ENCODE measurements at places on chromosomes 1 and 21.

- no peak for DNase-seq
These were observed 60.6 kb upstream of the COL6A1 start for GRCh38 chr21:45920824-45921600.

DNA sequence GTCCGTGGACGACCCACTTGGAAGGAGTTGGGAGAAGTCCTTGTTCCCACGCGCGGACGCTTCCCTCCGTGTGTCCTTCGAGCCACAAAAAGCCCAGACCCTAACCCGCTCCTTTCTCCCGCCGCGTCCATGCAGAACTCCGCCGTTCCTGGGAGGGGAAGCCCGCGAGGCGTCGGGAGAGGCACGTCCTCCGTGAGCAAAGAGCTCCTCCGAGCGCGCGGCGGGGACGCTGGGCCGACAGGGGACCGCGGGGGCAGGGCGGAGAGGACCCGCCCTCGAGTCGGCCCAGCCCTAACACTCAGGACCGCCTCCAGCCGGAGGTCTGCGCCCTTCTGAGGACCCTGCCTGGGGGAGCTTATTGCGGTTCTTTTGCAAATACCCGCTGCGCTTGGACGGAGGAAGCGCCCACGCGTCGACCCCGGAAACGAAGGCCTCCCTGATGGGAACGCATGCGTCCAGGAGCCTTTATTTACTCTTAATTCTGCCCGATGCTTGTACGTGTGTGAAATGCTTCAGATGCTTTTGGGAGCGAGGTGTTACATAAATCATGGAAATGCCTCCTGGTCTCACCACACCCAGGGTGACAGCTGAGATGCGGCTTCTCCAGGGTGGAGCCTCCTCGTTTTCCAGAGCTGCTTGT lies 32.4 kb downstream of the PRMT2 start:
- DNase-seq = no peak

DNA sequence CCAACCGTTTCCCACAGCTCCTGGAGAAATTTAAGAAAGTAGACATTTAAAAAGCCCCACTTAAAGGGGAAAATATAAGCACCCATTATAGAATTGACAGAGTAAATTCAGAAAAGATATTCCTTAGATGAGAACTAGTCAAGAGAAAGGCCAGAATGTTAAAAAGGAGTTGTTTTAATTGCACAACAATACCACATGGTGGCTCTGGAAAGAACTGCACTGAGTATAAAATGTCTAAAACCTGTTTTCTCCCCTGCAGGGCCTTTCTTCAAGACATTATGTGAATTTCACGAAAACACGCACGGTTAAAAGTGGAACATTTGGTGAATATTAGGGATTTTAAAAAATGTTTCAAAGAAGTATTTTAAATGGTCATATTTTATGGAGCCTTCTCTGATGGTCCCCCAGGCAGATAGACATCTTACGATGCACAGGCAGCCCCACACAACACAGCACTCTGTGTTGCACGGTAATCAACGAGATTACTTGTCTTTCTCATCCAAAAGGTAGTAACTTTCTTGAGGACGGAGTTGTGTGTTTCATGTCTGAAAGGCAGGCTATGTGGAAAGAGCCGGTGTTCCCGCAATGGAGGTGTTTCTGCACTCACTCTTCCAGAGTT lies 101.9 kb downstream of the PRRX1 start:
- no peak for DNase-seq

DNA sequence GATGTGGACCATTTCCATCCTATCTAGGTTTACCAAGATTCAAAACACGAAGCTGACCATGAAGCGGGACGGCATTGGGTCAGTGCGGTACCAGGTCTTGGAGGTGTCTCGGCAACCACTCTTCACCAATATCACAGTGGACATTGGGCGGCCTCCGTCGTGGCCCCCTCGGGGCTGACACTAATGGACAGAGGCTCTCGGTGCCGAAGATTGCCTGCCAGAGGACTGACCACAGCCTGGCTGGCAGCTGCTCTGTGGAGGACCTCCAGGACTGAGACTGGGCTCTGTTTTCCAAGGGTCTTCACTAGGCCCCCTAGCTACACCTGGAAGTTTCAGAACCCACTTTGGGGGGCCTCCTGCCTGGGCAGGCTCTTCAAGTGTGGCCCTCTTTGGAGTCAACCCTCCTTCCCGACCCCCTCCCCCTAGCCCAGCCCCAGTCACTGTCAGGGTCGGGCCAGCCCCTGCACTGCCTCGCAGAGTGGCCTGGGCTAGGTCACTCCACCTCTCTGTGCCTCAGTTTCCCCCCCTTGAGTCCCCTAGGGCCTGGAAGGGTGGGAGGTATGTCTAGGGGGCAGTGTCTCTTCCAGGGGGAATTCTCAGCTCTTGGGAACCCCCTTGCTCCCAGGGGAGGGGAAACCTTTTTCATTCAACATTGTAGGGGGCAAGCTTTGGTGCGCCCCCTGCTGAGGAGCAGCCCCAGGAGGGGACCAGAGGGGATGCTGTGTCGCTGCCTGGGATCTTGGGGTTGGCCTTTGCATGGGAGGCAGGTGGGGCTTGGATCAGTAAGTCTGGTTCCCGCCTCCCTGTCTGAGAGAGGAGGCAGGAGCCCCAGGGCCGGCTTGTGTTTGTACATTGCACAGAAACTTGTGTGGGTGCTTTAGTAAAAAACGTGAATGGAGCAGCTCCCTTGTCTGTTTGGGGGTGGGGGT lies 864 bp upstream of the CCDC24 start:
- no peak for DNase-seq

- DNase-seq = no peak
These were observed 3.6 kb downstream of the RGS1 start for GRCh38 chr1:192579010-192579738.

- no peak for DNase-seq
These were observed 45.4 kb upstream of the POFUT2 start for GRCh38 chr21:45332981-45333582.

- no peak for DNase-seq
These were observed 382.0 kb upstream of the PROX1 start for GRCh38 chr1:213605732-213606131.

- no peak for DNase-seq
These were observed at the start of gene ZBTB8B for GRCh38 chr1:32464716-32465577. ZBTB8B (plus strand) TSS chr1:32465072; CDS start chr1:32470625, 5,553 bp downstream.

DNA sequence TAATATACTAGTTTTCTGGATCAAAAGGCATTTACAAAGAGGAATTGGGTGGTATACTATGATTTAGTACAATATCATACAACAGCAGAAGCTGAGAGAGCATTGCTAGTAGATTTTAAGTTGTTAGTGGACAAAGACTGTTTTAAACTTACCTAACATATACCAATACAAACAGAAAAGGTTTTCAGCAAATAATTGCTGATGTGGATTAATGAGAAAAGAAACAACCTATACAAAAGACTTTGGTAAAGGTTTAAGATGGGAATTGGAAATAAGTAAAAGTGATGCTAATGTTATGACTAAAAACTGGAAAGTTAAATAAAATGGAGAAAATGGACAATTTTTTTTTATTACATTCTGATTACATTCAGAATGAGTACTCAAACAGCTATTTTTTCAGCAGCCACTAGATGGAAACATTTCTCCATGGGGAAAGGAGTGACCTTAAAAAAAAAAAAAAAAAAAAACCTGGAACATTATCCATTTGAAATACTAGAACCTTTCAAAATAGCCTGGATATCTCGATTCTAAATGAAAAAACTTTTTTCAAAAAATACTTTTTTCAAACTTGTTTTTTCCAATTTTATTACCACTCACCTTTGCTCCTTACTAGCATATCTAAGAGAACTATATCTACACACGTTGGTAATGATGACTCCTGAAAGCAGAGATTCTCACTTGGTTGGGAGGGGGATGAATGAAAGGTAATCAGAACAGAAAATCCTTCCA lies 55.4 kb downstream of the EPRS1 start:
- DNase-seq = no peak

DNA sequence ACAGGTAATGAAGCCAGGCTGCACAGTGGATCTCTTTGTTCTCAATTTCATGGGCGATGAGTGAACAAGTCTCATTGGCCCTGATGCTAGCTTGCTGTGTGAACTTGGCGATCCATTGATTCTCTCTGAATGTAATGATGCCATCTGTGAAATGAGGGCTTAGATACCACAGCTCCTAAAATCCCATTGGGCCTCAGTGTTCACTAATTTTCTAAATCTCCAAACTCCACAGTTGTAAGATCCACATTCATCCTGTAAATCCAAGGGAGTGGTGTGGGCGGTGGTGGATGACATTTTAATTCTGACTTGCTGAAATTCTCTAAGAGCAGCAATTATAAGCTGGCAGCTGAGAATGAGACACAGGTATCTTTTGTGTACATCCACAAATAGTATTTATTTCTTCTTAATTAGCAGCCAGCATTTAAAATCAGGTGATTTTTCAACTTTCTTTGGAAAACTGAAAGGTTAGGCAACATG lies 9.6 kb upstream of the ACTL8 start:
- no peak for DNase-seq

DNA sequence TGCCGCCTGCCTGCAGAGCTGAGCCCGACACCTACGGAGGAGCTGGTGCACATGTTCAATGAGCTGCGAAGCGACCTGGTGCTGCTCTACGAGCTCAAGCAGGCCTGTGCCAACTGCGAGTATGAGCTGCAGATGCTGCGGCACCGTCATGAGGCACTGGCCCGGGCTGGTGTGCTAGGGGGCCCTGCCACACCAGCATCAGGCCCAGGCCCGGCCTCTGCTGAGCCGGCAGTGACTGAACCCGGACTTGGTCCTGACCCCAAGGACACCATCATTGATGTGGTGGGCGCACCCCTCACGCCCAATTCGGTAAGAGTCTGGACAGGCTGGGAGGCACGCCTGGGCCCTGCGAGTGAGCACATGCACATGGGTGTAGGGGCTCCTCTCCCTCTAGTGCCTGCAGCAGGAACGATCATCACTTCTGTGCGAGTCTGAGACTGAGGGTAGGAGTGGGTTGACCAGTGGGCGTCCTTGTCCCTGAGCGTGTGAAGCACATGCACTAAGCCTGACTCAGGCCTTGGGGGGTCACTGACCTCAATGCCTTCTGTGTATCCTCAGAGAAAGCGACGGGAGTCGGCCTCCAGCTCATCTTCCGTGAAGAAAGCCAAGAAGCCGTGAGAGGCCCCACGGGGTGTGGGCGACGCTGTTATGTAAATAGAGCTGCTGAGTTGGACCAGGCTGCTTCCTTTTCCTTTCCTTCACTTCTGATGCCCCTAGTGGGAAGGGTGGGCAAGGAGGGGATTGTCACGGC lies 6.9 kb downstream of the DMAP1 start:
- no peak for DNase-seq

GRCh38 chr1:154141240-154141639 lies 13.6 kb downstream of the NUP210L start:
- DNase-seq = no peak

GRCh38 chr1:91872000-91872399 lies 14.0 kb downstream of the TGFBR3 start:
- no peak for DNase-seq

DNA sequence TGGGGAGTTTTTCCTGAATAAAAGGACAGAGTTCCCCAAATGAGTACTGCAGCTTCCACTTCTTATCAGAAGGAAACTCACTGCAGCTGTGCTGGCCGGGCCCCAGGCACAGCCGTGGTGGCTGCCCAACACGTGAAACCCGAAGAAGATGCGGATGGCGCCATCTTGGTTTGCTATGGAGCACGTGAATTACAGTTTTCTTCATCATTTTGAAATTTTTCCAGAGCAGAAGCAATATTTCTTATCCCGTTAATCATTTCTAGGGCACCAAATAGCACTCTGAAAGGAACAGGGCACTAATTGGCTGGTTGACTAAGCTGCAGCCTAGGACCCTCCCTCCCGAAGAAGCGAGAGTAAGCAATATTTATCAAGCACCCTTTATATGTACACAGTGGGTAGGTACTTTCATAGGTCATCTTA lies 63.2 kb upstream of the EPS8L3 start:
- DNase-seq = no peak

- DNase-seq = no peak
These were observed 21.3 kb downstream of the CCDC30 start for GRCh38 chr1:42484382-42484781.

DNA sequence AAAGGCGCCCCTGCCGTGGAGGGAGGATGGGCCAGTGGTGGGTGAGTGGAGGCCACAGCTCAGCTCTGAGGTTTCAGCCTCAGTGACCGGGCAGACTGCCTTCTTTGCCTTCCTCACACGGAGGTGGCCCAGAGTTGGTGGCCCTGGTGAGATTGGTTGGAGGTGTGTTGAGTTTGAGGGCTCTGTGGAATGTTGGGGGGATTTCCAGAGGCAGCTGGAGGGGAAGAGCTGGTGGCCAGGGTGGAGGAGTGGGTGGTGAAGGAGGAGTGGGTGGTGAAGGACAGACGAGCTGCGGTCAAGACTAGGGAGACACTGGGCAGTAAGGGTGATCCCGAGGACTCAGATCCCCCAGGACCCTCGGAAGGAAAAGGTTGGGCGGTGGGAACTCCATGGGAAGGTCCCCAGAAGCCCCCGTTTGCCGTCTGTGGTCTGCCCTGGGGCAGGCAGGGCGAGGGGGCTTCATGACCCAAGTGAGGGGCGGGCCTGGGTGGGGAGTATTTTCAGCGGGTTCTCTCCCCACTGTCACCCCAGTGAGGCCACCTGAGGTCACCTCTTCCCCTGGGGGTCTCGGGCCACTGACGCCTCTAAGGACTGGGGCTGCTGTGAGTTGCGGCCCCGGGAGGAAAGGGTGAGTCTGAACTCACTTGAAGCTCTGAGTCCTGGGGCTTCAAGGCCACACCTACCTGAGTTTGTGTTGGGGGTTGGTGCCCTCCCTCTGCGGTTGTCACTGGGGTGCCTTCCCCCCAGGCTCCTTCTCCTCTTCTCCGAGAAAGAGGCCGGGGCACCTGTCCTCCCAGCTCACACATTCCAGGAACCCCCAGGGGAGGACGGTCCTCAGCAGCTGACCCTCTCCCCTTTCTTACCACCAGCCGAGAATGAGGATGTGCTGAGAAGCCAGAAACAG lies 22.7 kb upstream of the PIK3CD start:
- DNase-seq = no peak

- no peak for DNase-seq
These were observed 10.7 kb downstream of the MACF1 start for GRCh38 chr1:39214998-39215873.

DNA sequence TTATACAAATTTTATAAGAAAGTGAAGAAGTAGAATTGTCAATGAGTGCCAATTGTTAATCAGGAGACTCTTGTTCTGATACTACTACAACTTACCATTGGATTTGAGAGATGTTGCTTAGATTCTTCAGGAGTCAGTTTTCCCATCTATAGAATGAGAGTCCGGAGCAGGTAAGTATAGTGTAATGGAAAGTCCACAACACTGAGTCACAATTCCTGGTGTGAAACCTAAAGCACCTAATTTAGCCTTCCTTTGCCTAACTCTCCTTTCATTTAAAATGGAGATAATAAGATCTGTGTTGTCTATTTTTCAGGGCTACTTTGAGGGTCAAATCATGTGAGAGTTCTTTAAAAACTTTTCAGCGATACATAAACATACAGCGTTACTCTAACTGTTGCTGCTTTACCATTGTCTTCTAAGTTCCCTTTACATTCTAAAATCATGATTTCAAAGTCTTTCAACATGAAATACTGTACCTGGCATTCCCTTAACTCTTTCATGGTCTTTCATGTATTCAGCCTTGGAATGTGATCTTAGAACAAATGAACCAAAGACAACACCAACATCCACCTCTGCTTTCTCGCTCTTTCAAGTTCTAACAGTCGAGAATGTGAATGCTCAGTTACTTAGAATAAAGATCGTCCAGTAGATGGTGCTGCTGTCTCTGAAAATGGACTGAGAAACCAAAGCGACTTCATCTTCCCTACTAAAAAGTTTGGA lies 90.9 kb downstream of the SLC30A10 start:
- DNase-seq = no peak

GRCh38 chr1:162200096-162200847 lies 130.8 kb downstream of the NOS1AP start:
- DNase-seq = no peak
